Foreskin melanocyte (primary cell): ENCODE measurements at places on chromosomes 11 and 22.
A peak's percentile ranks its signal among the peaks of the same experiment; 100 is the strongest.

GRCh38 chr11:122253589-122254231 lies 137.7 kb upstream of the BLID start:
- no peak for DNase-seq

GRCh38 chr11:111944651-111945051 lies 7.5 kb downstream of the DIXDC1 start:
- DNase-seq: no peak

GRCh38 chr11:86108890-86109638 lies 40.2 kb upstream of the PICALM start:
- DNase-seq: no peak

GRCh38 chr11:76794371-76795289 lies 11.5 kb downstream of the TSKU start:
- DNase-seq: no peak

- no peak for DNase-seq
These were observed 125.6 kb upstream of the CSNK2A3 start for GRCh38 chr11:11478687-11479086.

DNA sequence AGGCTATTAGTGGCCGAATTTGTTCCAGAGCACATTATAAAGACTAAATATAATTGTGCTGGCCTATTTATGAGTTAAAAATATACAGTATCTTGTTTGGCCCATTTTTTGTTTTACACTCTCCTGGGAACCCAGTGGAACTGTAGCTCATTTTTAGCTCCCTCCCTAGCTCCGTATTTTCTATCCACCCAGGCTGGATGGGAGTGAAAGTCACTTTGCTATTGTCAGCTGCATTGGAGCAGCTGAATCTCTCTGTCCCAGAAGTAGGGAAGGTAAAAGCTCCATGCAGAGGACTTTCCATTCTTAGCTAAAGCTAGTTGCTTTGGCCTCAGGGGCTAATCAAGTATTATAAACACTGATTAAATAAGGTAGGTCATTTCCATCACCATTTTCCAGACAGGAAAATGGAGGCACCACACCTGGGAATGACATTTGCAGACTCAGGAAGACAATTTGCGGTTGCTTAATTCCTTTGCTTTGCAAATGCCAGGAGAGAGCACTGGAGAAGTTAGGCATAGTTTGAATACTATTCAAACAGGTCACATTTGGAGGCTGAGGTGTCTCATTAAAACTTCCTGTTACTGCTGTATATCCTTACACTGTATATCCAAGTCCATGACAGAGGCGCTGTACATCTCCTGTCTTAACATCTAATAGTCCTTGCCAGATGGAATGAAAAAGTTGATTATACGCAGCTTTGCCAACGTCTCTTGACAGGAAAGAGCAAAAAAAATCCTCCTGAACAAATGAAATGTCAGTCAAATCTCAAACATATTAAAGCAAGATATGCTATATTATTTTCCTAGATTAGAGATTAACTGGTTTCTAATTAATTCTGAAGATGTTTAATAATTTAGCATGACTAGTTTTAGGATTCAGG lies 338.1 kb upstream of the KIRREL3 start:
- DNase-seq: no peak

- DNase-seq: peak; percentile 37
These were observed 29.1 kb upstream of the TXNRD2 start for GRCh38 chr22:19970479-19971275.

DNA sequence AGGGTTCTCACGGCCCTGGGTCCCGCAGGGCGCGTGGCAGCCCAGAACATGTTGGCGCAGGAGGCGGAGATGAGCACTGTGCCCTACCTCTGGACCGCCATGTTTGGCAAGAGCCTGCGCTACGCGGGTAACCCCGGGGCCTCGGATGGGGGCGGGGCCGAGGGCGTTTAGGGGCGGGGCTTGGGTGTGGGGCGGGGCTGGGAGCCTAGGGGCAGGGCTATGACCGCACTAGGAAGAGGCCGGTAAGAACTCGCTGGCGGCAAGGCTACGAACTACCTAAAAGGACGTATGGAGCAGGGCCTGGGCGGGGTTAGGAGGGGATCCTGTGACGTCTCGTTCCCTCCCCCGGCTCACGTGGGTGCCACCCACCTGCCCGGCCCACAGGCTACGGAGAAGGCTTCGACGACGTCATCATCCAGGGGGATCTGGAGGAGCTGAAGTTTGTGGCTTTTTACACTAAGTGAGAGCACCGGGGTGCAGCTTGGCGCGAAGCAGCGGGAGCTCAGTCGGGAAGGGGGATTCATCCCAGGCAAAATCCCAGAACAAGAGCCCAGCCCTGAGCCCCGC lies 2.8 kb upstream of the LZTR1 start:
- DNase-seq: peak; percentile 53

DNA sequence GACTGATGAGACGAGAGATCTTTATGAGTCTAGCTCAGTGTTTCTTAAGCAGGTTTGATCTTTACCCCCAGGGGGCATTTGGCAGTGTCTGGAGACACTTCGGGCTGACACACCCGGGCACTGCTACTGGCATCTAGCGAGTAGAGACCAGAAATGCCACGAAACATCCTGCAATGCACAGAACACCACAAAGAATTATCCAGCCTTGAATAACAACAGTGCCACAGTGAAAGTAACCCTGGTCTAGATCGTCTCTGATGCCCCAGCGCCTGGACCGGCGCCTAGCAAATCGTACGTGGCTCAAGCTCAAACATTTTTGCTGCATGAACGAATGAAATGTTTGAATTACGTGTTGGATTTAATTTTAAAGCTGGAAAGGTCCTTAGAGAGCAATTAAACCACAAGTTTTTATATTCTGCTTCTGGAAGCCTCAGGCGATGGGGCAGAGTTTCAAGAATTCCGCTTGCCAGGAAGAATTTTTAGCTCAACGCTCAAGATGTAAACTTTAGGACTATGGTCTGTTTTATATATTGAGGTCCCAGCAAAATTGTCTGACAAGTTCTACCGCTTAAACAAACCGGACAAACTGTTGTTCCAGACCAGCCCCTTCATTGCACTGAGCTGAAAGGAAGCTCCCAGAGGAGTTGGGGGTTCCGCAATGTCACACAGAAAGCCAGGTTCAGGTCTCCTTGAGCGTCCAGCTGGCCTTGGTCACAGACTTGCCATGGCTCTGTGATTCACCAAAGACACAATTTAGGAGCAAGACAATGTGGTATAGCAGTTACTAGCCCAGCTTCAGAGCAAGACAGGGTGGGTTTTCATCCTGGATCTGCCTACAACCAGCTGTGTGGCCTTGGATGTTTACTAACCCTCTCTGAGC lies 44.2 kb upstream of the SMTN start:
- DNase-seq: peak; percentile 70

DNA sequence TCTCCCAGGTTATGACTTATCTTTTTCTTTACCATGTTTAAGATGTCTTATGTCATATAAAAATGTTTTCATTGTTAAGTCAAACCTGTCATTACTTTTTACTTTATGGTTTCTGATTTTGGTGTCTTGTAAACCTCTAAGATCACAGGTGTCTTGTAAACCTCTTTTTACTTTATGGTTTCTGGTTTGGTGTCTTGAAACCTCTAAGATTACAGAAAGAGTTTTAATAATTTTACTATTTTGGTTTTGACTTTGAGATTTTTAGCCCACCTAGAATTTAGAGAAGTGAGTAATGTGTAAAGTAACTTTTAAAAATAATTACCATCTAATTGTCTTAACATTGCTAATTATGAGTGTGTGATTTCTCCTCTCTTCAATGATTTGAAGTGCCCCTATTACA lies 2.6 kb downstream of the CSF2RB start:
- DNase-seq: no peak

- no peak for DNase-seq
These were observed 11.5 kb downstream of the CLMP start for GRCh38 chr11:123183391-123184099.

DNA sequence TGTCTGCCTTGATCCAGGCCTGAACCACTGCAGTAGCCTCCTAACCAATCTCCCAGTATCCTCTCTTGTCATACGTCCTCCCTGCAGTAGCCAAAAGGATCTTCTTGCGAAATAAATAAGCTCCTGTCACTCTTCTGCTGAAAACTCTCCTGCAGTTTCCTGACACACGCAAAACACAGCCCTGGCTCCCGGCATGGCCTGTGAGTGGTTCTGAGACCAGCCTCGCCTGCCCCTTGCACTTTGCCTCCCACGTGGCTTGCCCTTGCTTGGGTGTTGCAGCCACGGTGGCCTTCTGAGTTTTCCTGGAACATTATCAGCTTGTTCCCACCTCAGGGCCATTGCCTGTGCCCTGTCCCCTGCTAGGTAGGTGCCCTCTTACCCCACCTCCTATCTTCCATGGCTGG lies 7.2 kb downstream of the ZC3H7B start:
- no peak for DNase-seq

- no peak for DNase-seq
These were observed 7.3 kb downstream of the C11orf97 start for GRCh38 chr11:94519478-94520084.

DNA sequence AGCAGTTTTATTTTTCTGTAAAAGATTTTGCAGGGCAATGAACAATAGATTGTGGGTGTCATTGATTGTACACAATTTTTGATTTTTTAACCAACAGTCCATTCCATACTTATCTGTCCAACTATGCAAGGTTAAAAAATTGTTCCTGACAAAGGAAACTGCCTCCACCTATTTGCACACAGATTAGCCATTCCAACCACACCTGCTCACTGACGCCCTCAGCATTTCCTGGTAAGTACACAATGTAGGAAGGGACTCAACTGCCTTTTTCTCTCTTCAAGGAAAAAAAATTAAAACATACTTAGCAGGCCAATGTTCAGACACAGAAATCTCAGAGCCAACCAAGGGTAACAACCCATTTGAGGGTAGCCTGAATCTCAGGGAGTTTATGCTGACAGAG lies 4.3 kb upstream of the FUT4 start:
- DNase-seq: no peak

DNA sequence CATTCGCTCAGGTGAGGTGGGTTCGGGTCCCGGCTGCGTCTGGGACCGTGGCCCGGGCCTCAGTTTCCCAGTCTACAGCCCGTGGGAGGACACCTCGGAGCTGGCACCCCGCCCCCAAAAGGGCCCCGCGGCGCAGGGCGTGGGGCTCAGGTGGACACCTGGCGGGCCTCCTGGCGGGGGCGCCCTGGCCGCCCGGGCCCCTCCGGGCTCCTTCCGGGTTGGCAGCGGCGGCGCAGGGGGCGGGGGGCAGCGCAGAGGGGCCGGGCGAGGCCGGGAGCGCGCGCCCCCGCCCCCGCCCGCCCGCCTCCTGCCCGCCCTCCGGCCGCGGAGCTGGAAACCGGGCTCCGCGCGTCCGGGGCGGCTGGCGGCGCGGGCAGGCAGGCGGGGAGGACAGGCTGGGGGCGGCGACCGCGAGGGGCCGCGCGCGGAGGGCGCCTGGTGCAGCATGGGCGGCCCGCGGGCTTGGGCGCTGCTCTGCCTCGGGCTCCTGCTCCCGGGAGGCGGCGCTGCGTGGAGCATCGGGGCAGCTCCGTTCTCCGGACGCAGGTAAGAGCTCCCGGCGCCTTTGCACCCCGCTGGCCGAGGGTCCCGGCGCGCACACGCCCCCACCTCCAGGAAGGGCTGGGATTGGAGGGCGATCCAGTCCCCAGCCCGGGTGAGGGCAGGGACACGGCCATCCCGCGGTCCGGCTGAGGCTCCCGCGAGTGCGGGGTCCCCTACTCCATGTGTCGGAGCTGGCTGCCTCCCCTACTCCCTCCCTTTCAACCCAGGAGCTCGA lies at the start of gene EMID1:
Gene EMID1 (plus strand): TSS at position 303 of the 778 bp plus-strand sequence. CDS start 143 bp downstream, at position 446.
- no peak for DNase-seq

DNA sequence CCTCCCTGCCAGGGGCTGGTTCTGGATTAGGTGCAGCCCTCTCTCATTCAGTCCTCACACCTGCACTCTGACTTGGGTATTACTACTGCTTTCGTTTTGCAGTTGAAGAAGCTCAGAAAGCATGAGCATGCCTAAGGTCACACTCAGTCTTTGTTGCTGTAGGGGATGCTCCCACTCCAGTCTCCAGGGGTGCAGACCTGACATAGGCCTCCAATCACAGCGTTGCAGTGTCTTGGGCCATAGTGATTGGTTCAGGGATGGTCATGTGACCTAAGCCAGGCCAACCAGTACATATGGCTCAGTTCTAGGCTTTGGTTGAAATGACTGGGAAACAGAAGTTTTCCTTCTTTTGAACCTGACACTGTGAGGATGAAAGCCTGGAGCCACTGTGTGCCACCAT lies 61.7 kb downstream of the FBXO7 start:
- no peak for DNase-seq

- no peak for DNase-seq
These were observed 21.6 kb upstream of the SPINDOC start for GRCh38 chr11:63791495-63792167.

- DNase-seq: no peak
These were observed 28.3 kb upstream of the CCDC134 start for GRCh38 chr22:41772198-41772597.

GRCh38 chr22:28833276-28833923 lies 33.0 kb upstream of the XBP1 start:
- DNase-seq: no peak

DNA sequence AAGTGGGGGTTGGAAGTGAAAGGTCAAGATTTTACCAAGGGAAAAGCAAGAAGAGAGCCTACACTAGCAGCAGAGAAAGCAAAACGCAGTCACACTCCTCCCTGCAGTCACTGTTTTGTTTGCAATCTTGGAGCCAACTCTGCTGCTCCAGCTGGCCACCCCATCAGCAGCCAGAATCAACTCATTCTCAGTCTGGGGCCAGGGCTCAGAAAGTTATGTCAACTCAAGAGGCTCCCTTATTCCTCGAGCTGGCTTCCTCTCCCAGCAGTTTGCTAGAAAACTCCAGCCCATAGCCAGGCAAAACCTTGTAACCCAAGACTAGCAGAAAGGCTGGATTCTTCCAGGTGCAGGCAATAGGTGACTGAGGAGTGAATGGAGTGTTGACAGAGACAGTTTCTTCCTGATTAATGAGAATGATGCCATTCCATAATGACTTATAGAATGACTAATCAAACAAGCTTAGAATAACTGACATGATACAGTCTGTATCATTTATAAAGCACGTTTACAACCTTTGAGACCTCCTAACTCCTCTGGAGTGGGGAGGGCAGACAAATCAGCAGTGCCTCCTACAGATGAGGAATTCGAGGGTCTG lies 53.4 kb downstream of the P4HA3 start:
- DNase-seq: no peak

DNA sequence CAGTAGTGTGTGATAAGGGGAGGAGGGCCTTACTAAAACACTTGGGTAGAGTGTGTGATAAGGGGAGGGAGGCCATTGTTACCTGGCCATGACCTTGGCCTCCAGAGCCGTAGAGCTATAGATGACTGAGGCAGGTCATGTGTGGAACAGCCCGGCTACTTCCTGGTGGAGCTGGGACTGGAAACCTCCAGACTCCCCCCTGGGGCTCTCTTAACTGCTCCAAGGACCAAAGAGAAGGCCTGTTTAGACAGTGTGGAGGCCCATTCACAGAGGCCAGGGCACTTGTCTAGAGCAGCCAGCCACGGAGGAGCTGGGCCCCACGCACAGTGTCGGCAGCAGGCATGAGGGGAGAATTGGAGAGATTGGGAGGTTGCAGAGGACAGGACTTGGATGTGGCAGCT lies 12.5 kb upstream of the MICALL1 start:
- DNase-seq: no peak

GRCh38 chr22:21602579-21602978 lies 27.2 kb downstream of the YDJC start:
- DNase-seq: no peak

DNA sequence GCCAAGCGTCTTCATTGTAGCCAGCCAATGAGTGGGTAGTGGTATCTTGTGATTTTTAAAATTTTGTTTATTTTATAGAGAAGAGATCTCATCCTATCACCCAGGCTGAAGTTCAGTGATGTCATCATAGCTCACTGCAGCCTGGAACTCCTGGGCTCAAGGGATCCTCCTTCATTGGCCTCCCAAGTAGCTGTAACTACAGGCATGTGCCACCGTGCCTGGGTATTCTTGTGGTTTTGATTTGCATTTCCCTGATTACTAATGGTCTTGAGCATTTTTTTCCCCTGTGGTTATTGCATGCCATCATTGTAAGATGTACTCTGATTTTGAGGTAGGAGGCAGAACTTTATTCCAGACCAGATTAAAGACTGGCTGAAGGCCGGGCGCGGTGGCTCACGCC lies 2.4 kb upstream of the DENND6B start:
- no peak for DNase-seq
